Activated CD4-positive, alpha-beta T cell treated with anti-CD3 and anti-CD28 coated beads for 4 hours (primary cell): ENCODE measurements at places on chromosomes 16 and 17.

GRCh38 chr17:353213-353837, 718 bp upstream of the RPH3AL start:
- DNase-seq = no peak

- DNase-seq = no peak
Observed at GRCh38 chr17:36773039-36773438, 164.2 kb upstream of the LHX1 start.

- no peak for DNase-seq
Observed at GRCh38 chr16:55379371-55379770, 55.4 kb downstream of the IRX6 start.

- no peak for DNase-seq
Observed at GRCh38 chr17:42442196-42442565, 16.5 kb upstream of the ATP6V0A1 start.

DNA sequence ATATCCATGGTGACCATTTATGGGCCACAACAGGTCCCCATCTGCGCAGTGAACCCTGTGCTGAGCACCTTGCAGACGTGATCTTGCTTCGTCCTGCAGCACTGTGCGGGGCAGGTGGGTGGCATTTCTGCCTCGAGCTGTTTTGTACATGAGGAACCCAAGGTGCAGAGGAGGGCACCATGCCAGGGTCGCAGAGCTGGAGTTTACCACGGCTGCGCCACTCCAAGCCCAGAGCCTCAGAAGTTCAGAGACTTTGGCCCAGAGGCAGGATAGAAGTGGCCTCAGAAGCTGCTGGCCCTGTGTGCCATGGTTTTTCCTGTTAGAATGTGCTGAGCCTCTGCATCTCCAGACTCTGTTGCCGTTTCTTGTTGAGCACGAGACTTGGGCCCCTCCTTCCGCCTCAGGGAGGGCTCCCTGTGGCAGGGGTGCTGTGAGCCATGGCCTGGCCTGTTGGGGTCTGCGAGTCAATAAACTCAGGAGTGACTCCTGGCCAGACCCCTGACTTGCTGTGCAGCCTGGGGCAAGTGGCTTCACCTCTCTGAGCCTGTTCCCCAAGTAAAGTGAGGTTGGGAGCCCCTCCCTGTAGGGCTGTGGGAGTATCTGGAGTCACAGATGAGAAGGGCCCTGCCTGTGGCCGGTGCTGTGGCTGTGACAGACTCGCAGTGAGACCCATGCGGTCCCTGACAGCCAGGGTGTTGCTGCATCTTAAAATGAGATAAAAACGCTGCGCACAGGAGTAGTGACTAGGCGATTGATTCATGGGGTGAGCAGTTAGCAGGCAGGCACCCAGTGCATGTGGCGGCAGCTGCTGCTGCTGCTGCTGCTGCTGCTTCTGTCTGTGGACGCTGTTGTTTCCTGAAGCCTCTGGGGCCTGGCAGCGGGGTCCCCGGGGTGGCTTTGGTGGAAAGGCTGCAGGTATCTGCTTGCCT, 11.8 kb downstream of the MAP2K3 start:
- DNase-seq = no peak

DNA sequence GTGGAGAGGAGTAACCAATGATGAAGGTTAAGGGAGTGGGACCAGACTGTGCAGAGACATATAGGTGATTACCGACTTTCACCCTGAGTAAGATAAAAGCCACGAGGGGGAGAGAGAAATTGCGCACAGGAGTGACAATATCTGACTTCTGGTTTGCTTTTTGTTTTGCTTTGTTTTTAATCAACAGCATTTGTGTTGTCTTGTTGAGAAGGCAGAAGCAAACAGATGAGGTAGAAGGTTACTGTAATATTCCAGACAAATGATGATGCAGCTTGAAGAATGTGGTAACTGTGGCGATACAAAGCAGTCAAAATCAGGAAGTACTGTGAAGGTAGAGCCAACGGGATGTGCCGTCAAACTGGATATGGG, 7.5 kb downstream of the PELP1 start:
- DNase-seq = no peak

- DNase-seq = peak; percentile 36
Observed at GRCh38 chr17:28953444-28954118, 2.3 kb upstream of the PHF12 start.
